Stimulated activated CD8-positive, alpha-beta memory T cell treated with anti-CD3 and anti-CD28 coated beads, Interleukin-15, amount 100 ng/mL, for 24 hours (primary cell): ENCODE measurements at places on chromosomes 13 and 19.

- DNase-seq: no peak
Measured at GRCh38 chr19:15555021-15555420, 46.7 kb downstream of the CYP4F22 start.

GRCh38 chr13:98697791-98698190 is 54.7 kb downstream of the SLC15A1 start:
- DNase-seq: no peak

DNA sequence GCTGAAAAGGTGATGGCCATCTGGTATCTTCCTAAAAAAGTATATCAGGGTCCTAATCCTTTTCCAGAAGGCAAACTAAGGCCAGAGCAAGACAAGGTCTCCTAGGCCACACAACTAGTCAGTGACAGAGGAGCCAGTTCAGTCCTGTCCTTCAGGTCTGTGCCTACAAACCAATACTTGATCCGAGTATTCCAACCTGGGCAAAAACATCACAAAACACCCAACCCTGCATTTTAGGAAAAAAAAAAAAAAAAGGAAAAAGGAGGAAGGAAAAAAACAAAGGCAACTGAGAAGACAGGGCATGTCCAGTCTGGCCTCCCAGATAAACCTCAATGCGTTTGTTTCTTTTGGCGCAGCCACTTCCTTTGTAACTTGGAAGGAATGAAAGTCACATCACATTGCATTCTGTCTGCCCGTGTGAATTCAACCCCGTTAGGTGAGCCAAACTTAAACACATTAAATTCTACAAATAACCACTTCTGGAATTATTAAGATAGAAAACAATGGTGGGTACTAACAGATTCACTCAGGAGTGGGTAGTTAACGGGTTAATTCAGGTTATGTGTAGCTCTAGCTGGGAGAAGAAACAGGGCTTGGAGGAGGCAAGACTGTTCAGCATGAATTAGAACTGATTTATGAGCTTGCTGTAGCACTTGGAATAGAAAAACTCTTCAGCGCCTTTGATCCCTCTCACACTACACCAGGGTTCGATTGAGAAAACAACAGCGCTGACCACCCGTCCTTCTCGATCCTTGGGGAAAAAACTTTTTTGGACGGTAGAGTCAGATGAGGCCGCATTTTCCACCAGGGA is 43.0 kb upstream of the HNRNPA1L2 start:
- no peak for DNase-seq

- DNase-seq: no peak
Measured at GRCh38 chr13:75934889-75935288, 298.8 kb downstream of the LMO7 start.

- DNase-seq: no peak
Measured at GRCh38 chr13:27170221-27170515, 1.4 kb downstream of the USP12 start.
